ENCODE measurements at places on chromosomes 1 and 21. TPM values are rescaled to one million over a fixed set of nuclear protein-coding genes. Genes with fewer than 3 reads are reported as not detected.

Gene LEPR
- 136 TPM for total RNA-seq

Gene OR2L2
- not detected for total RNA-seq

Gene PIGR
- total RNA-seq: not detected

Gene FMOD
- 0.65 TPM for total RNA-seq

Gene STK40
- total RNA-seq: 50.4 TPM

Gene TNFAIP8L2
- total RNA-seq: not detected

Gene ARHGAP29
- total RNA-seq: 262 TPM

Gene KLHDC8A
- total RNA-seq: not detected

Gene CD5L
- not detected for total RNA-seq

Gene BMP8B
- under 0.01 TPM for total RNA-seq

Gene LCE1A
- total RNA-seq: not detected

Gene SLAMF7
- not detected for total RNA-seq

Gene MR1
- 3.2 TPM for total RNA-seq

Gene RNF19B
- 13.8 TPM for total RNA-seq

Gene OR2L8
- 0.31 TPM for total RNA-seq

Gene DCST1
- not detected for total RNA-seq

Gene LRRIQ3
- 0.16 TPM for total RNA-seq

Gene KCNJ10
- total RNA-seq: not detected

Gene PGBD5
- total RNA-seq: 0.25 TPM

Gene FAM72A
- total RNA-seq: 2.3 TPM

Gene ITLN2
- not detected for total RNA-seq

Gene LCE3D
- not detected for total RNA-seq

Gene ASPM
- 26.7 TPM for total RNA-seq

Gene SPATA45
- total RNA-seq: not detected

Gene PTAFR
- 0.16 TPM for total RNA-seq

Gene MKNK1
- total RNA-seq: 18.0 TPM

Gene KRTAP12-2
- total RNA-seq: not detected

Gene CHI3L1
- total RNA-seq: not detected

Gene URB1
- total RNA-seq: 36.3 TPM

Gene RPTN
- not detected for total RNA-seq

Gene TARDBP
- 128 TPM for total RNA-seq

Measured in bladder microvascular endothelial cell (primary cell).